ENCODE measurements at places on chromosomes 7 and 10.

DNA sequence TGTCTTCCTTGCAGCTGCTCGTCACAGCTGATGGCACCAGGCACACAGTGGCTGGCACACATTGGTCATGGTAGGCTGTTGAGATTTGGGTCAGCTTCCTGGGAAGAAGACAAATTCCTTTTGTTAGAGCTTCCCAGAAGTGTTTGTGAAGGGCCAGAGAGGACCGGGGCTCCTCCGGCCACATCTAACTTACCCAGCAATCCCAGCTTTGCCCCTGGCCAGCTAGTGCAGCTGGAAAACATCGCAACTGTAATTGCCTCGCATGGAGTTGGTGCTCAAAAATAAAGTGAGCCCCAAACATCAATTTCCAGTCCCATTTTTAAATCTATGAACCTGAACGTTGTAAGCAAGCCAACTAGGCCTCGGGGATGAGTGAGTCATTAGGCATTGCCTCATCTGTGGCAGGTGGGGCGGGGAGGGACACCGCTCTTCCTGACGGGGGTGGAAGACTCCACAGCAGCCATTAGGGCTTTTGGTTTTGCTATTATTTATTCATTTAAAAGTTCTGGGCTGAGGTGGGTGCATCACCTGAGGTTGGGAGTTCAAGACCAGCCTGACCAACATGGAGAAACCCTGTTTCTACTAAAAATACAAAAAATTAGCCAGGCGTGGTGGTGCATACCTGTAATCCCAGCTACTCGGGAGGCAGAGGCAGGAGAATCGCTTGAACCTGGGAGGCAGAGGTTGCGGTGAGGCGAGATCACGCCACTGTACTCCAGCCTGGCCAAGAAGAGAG lies 12.4 kb downstream of the CPA5 start:
- no peak for DNase-seq

DNA sequence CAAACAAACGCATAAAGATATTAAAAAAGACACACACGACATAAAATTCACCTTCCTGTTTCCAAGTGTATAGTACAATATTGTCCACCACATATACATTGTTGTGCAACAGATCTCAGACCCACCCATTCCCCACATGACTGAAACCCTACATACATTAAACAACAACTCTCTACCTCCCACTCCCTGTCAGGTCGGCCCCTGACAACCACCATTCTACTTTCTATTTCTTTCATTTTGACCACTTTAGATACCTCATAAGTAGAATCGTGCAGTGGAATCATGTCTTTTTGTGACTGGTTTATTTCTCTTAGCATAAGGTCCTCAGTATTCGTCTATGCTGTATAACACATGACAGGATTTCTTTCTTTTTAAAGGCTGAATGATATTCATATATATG lies 320.5 kb downstream of the BBS9 start:
- DNase-seq = no peak

GRCh38 chr10:79059859-79060379 lies 8.8 kb upstream of the ZMIZ1 start:
- DNase-seq = no peak

GRCh38 chr10:87090779-87091178 lies 3.9 kb downstream of the GLUD1 start:
- no peak for DNase-seq

DNA sequence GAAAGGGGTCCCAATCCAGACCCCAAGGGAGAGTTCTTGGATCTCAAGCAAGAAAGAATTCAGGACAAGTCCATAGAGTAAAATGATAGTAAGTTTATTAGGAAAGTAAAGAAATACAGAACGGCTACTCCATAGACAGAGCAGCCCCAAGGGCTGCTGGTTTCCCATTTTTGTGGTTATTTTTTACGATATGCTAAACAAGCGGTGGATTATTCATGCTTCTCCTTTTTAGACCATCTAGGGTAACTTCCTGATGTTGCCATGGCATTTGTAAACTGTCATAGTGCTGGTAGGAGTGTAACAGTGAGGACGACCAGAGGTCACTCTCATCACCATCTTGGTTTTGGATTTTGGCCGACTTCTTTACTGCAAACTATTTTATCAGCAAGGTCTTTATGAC lies 1033.4 kb downstream of the SORCS3 start:
- DNase-seq = no peak

GRCh38 chr7:92847305-92847704 lies 10.9 kb upstream of the CDK6 start:
- DNase-seq = no peak

GRCh38 chr10:95784279-95784913 lies 28.4 kb downstream of the ENTPD1 start:
- DNase-seq = no peak

DNA sequence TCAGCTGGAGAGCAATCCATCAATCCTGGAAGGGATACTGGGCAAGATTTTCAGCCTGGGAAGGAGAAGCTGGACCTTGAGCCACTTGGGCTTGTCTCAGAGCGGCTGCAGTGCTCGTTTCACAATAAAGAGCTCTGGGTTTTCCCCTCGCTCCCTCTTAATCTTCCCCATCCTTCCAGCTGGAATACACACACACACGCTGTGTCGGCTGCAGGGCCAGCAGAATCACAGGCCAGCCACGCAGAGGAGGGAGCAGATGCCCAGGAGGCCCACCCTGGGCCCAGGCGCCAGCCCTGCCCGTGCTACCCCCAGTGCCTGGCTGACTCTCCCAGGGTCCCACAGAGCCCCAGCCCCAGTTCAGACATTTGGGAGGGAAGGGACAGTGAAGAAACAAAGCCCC lies 255.1 kb downstream of the TNS3 start:
- DNase-seq = no peak

DNA sequence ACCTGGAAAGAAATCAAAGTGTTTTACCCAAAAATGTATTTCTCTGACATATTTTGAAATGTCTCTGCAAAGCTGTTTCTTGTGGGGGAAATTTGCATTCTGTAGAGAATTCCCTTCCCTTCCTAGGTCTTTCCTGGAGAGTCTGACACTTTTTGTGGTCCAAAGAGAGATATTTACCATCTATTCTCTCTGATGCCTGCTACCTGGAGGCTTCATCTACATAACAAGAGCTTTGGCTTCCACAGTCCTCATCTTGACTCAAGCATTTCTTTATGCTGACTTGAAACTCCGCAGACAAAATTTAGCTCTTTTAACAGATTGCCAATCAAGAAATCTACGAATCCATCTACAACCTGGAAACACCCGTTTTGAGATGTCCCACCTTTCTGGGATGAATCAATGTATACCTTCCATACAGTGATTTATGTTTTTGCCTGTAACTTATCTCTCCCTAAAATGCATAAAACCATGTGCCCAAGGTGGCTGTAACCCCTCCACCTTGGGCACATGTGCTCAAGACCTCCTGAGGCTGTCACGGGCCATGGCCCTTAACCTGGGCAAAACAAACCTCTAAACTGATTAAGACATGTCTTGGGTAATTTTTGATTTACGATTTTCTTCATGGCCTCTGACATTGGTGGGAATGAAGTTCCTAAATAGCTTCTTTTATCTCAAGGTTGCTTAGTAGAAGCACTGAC lies 334.7 kb downstream of the GALNT17 start:
- no peak for DNase-seq

DNA sequence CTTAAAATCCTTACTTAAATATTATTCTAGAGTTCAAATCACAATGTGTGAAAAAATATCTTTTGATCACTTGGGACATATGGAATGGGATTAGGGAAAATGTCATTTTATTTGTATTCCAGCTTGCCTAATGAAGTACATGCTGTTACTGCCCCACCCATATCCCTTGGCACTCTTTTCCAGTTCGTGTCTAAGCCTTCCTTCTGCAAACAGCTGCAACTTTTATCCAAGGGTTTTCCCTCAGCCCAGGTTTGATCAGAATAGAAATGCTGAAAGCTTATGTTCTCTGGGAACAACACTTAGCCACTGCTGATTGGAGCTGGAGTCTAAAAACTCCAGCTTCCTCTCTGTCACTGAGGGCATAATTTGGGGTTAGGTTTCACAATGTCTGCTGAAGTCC lies 214.1 kb upstream of the FAM3C start:
- DNase-seq = no peak

DNA sequence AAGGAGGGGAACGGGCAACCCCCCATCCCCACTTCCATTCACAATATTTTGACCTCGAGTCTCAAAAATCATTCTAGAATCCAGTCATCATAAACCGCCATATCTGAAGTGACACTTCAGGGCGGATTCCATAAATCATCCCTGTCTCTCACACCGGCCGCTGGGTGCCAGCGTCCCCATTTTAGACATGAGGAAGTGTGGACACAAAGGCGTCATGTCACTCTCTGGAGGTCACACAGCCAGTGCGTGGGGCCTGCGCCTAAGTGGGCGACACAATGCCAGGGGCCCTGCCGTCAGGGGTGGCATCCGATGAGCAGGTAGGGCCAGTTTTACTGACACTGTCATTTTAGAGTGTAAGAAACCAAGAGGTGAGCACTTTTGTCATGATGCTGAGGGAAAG lies 19.5 kb downstream of the KCNH2 start:
- no peak for DNase-seq

GRCh38 chr7:55032069-55032699 lies 13.4 kb downstream of the EGFR start:
- no peak for DNase-seq

GRCh38 chr7:131109011-131109758 lies 218.5 kb upstream of the MKLN1 start:
- DNase-seq = no peak

GRCh38 chr10:68897336-68897741 lies 3.8 kb upstream of the DDX50 start:
- no peak for DNase-seq

GRCh38 chr10:99330347-99330924 lies 1.3 kb downstream of the CNNM1 start:
- no peak for DNase-seq

GRCh38 chr10:28248092-28248491 lies 54.8 kb downstream of the MPP7 start:
- no peak for DNase-seq

DNA sequence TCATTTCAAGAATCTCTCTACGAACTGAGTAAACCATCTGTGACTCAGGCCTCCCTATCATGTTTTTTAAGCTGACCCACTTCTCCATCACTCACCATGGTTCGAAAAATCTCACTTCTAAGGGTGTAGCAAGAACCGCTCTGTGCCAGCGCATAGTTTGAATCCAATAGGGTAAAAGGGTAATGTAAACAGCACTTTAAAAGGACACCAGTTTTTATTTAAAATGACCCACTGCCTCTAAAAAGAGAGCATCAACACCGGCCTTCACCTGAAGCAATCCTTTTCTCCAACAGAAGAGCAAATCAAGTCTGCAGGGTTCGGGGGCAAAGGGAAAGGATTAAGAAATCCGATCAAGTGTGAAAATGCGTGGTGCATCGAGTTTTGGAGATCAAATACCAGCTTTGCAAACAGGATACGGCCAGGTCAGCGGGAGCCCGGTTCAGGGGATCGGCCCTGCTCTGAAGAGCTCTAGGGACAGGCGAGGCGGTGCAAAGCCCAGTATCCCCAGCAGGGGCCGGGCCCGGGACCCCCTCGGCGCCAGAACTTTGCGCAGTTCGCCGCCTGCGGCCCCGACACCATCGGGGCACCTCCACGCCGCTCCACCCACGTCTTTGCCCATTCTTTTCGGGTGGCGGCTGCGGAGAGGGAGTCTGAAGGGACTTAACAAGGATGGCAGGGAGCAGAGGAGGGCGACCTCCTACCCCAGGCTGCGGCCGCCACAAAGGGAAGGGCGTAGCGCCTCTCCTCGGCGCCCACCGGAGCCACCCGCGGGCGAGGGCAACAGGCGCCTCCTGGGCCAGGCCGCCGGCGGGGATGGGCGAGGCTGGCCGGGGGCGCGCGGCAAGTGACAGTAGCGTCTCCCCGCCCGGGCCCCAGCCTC lies 842 bp downstream of the NMT2 start:
- peak; percentile 11 for DNase-seq

DNA sequence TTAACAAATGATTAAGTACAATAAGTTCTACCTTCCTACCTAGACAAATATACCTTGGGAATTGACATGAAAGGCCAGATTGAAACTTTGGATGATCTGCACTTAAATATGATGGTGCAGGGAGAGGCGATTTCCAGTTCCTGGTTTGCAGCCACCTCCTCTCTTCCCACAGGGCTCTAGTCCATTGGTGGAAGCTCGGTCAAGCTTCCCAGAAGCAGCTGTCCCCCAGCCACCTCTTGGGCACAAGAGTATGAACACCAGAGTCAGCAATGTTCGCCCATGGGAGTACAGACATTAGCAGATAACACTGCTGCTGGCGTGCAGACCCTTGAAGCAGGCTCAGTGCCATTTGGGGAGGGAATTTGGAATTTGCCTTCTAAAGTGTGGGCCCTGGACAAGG lies 1.5 kb upstream of the CPVL start:
- DNase-seq = no peak

DNA sequence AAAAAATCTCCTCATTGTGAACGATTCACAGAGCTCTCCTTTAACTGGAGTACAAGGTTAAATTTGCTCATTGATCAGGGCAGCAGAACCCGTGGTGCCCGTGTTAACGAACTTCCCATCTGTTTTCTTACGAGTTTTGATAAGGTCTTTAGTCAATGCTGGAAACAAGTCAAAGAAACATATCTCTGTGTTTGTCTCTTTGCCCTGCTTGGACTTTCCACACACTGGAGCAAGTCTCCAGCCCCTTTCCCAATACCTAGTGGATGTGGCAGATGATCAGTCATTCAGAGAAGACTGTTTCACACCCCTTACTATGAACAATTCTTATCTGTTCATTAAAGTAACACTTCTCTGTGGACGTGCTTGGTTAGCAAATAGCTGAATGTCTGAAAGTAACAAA lies 121.3 kb downstream of the ARID5B start:
- DNase-seq = no peak

GRCh38 chr10:106473129-106473685 lies 691.3 kb downstream of the SORCS1 start:
- no peak for DNase-seq

DNA sequence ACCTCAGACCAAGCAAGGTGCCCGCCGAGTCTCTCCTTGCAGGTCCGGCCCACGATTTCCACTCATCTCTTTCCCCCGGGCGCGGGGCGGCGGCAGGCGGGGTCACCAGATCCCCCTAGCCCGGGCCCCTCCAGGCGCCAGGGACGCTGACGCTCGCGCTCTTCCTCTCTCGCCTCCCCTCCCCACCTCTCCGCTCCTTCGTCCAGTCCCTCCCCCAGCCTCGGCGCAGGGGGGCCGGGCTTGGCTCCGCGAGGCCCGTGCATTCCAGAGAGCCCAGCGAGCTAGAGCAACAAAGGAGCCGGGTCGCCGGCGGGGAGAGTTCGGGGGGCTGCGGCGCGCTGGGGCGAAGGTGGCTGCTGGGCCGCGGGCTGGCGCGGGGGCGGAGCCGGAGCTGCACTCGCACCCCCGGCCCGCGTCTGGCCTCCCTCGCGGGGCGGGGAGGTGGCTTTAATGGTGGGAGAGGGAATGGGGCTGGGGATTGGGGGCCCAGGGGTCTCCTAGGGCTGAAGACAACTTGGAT lies at the start of gene SMO:
TSS of gene SMO (plus strand) at position 262 of the 520 bp plus-strand sequence. CDS start 519 bp downstream, outside the sequence.
- no peak for DNase-seq

DNA sequence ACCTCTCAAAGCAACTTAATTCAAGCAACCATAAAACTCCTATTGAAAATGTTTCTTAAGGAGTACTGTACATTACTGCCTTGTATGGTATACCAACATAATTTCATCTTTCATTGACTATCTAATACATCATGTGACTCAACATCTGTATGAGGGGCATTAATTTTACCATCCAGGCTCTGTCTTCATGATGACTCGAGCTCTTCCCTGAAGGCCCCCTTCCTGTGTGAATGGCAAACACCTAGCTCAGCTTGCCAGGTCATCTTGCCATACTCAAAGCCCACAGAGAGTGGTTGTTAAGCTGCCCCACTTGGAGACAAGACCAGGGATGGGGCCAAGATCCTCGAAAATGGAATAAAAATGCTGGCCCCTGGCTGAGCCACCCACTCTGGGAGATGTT lies 82.4 kb downstream of the SGMS1 start:
- no peak for DNase-seq

GRCh38 chr10:113226399-113226798 lies 276.4 kb downstream of the TCF7L2 start:
- no peak for DNase-seq
